Urinary bladder (tissue), 4 donors: ENCODE measurements at places on chromosomes 2 and 18. TPM values are rescaled to one million over a fixed set of nuclear protein-coding genes. Genes with fewer than 3 reads are reported as not detected.

Gene PCARE
- 0.16 TPM for total RNA-seq

Gene CPLX4
- total RNA-seq, result not detected

Gene DTNA
- 31.7 TPM for total RNA-seq

Gene FOXI3
- total RNA-seq, result not detected

Gene CYP1B1
- total RNA-seq, result 16.7 TPM

Gene SERPINB2
- total RNA-seq, result not detected

Gene RTP5
- total RNA-seq, result not detected

Gene HOXD13
- total RNA-seq, result 14.9 TPM

Gene CCDC121
- 11.1 TPM for total RNA-seq

Gene OTX1
- total RNA-seq, result not detected

Gene MOGAT1
- total RNA-seq, result not detected

Gene HOXD11
- total RNA-seq, result 6.0 TPM

Gene DYTN
- total RNA-seq, result not detected

Gene DNAJC5G
- 0.42 TPM for total RNA-seq

Gene GAREM1
- total RNA-seq, result 15.9 TPM

Gene PKDCC
- total RNA-seq, result 172 TPM

Gene CCDC150
- total RNA-seq, result 9.8 TPM

Gene TRABD2A
- total RNA-seq, result 1.3 TPM

Gene SLC19A3
- 1.4 TPM for total RNA-seq

Gene ALPG
- total RNA-seq, result not detected

Gene MPP4
- total RNA-seq, result 0.69 TPM

Gene REG3A
- not detected for total RNA-seq

Gene TMEM87B
- 44.3 TPM for total RNA-seq

Gene ITPRIPL1
- 3.3 TPM for total RNA-seq

Gene ABCB11
- total RNA-seq, result 0.11 TPM

Gene TMEM163
- 1.6 TPM for total RNA-seq

Gene ACMSD
- total RNA-seq, result not detected

Gene PTPRN
- total RNA-seq, result 1.0 TPM

Gene CNGA3
- total RNA-seq, result 0.85 TPM

Gene CROCC2
- not detected for total RNA-seq

Gene SCN7A
- 133 TPM for total RNA-seq

Gene OTOF
- 0.32 TPM for total RNA-seq

Gene NCKAP5
- 14.4 TPM for total RNA-seq

Gene ARPC2
- 206 TPM for total RNA-seq

Gene TUBA4B
- total RNA-seq, result not detected

Gene INHA
- total RNA-seq, result not detected

Gene CRACDL
- total RNA-seq, result 2.4 TPM

Gene KCNJ13
- total RNA-seq, result 0.63 TPM

Gene WNT6
- 0.16 TPM for total RNA-seq

Gene ZNF804A
- total RNA-seq, result 4.3 TPM

Gene ICA1L
- 67.0 TPM for total RNA-seq

Gene NYAP2
- total RNA-seq, result 0.79 TPM

Gene SCTR
- not detected for total RNA-seq

Gene GPR39
- 3.2 TPM for total RNA-seq

Gene SNORC
- 0.48 TPM for total RNA-seq

Gene MDH1B
- 1.2 TPM for total RNA-seq

Gene ANKRD30BL
- total RNA-seq, result 0.26 TPM

Gene PHLPP1
- total RNA-seq, result 27.3 TPM

Gene PLCL1
- total RNA-seq, result 17.8 TPM

Gene UPP2
- total RNA-seq, result 0.16 TPM

Gene RAB27B
- 19.8 TPM for total RNA-seq

Gene FBXO41
- total RNA-seq, result 0.32 TPM

Gene FEV
- not detected for total RNA-seq

Gene RAD51AP2
- total RNA-seq, result 0.26 TPM

Gene LIMS1
- total RNA-seq, result 94.1 TPM

Gene TEX44
- not detected for total RNA-seq

Gene ADD2
- 3.5 TPM for total RNA-seq

Gene INPP5D
- 13.5 TPM for total RNA-seq

Gene GRB14
- 5.8 TPM for total RNA-seq

Gene HES6
- 3.0 TPM for total RNA-seq
